Activated naive CD8-positive, alpha-beta T cell treated with anti-CD3 and anti-CD28 coated beads, Interleukin-2, amount 10 ng/mL, durations not matched to agents 7 days and 5 days (primary cell): ENCODE measurements at places on chromosomes 1 and 21. TPM values are rescaled to one million over a fixed set of nuclear protein-coding genes. Genes with fewer than 3 reads are reported as not detected.

DNA sequence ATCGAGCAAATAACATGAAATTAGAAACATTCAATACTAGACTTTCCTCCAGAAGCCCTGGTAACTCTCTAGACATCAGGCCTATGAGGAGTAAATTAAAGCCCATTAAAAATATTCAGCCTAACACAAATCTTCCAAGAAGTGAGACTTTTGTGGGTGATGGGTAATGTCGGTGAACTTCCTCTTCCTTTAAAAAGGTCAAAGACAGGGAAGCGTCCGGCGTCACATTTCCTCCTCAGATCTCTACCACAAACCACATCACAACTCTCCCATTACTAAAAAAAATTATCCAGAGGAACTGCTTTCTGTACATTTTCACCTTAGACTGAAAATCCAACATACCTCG is 1.4 kb downstream of the EIF4G3 start:
- DNase-seq: no peak

DNA sequence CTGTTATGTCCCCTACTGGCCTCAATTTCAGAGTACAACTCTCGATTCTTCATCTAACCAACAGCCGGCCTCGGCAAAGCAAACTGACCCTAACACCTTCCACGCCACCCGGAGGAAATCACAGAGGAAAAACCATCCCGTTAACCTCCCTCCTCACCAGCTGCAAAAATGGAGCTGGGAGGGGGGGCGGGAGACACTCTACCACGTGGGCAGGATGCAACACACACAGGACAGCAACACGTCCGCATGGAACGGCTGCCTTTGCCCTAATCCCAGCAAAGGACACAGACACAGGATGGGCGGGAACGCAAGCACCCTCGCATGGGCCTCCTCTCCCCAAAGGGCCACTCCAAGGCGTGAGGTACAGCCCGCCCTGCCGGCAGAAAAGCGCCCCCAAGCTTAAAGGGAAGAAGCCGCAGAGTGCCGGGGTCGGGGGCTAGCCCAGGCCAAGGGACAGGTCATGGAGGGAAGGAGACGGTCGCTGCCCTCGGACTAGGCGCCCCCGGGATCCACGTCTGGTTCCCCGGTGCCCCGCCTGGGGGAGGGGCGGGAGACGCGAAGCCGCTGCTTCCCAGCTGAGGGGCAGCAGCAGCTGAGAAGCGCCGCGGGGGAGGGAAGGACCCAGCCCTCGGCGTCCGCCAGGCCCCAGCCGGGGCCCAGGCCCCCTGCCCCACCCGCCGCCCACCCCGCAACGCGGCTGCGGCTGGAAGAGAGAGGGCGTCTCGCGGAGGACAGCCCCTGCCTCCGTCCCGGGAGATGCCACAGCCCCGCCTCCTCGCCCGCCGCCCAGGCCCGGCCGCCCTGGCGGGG is 590 bp downstream of the FOXJ3 start:
- no peak for DNase-seq

Gene FUBP1
- total RNA-seq: 228 TPM

Gene CHIA
- not detected for total RNA-seq

DNA sequence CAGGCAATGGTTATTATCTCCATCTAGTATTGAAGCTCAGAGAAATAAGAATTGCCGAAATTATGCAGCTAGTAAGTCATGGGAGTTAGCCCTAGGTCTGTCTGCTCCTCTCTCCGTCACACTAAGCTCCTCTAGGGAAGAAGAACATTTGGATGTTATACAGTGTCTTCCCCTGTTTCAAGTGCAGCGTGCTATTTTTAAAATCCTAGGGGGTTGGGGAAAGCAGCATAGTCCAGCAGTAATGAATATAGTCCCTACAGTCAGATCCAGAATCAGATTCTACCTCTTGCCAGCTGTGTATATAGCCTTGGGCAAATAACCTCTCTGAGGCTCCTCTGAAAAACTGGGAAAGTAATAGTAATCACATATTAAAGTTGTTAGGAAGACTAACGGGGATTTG is 44.5 kb upstream of the OSBPL9 start:
- no peak for DNase-seq

- no peak for DNase-seq
These were observed 24.4 kb upstream of the GNG4 start for GRCh38 chr1:235673981-235674380.
